ENCODE measurements at places on chromosomes 4 and X.

GRCh38 chrX:111837197-111837596, 38.8 kb upstream of the TRPC5OS start:
- DNase-seq, result no peak

DNA sequence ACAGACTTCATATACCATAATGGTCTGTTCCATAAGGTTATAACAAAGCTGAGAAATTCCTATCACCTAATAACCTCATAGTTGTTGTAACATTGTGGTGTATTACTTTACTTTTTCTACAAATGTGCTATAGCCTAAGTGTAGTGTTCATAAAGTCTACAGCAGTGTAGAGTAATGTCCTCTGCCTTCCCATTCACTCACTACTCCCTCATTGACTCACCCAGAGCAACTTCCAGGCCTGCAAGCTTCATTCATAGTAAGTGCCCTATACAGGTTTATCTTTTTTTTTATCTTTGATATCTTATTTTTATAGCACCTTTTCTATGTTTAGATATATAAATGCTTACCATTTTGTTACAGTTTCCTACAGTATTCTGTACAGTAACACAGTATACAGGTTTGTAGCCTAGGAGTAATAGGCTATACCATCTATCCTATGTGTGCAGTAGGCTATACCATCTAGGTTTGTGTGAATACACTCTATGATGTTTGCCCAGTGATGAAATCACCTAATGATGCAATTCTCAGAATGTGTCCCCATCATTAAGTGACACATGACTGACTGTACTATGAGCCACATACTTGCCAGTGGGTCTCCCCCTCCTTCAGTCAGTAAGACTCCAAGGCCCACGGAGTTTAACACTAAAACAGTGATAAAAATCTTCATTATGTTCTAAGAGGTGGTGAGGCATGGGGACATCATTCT, 299.9 kb downstream of the UNC5C start:
- no peak for DNase-seq

DNA sequence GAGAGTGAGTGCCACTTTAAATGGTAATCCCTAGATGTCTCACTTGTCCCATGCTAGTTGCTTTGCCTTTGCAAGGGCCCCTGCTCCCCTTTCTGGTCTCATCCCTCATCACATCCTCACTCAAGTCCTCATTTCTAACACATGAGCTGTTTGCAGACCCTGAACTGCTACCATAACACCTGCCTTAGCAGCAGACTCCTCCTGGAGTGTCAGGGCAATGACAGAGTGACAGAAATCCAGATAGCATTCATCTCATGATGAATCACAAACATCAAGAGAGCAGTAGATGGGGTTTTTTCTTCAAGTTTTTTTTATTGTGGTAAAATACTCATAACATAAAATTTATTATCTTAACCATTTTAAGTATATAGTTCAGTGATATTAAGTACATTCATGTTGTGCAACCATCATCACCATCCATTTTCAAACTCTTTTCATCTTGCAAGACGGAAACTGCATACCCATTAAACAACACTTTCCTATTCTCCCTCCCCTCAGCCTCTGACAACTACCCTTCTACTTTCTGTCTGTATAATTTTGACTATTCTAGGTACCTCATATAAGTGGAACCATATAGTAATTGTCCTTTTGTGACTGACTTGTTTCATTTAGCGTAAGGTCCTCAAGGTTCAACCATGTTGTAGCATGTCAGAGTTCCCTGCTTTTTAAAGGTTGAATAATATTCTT, 133.2 kb upstream of the RPS6KA3 start:
- no peak for DNase-seq

GRCh38 chrX:99588936-99589335, 821.1 kb downstream of the PCDH19 start:
- no peak for DNase-seq

DNA sequence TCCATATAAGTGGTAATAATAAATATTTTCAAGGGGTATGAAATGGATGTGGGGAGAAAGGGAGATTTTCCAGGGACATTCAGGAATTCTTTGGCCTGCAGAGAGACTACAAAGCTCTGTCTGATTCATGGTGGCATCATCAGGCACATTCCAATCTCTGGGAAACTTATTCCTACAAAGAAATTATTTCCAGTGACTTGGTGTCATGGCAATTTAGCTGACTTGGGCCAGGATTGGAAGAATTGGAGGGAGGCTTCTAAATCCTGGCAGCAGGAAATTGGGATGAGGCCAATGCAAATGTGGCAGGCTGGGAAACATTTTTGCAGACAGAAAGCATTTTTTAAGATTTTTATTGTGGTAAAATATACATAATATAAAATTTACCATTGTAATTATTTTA, 204.6 kb downstream of the RTL9 start:
- DNase-seq, result no peak

DNA sequence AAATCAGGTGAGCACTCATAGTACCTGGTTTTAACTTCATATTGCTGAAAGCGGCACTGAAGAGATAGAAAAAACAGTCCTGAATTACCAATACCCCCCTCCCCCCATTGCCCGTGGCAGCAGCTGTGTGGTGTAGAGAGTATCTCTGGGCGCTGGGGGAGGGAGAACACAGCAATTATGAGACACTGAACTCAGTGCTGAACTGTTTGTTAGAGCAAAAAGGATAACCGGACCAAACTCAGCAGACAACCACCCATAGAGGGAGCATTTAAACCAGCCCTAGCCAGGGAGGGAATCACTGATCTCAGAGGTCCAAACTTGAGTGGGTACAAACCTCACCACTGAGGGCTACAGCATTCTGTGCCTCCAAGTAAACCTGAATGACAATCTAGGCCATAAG, 457.4 kb upstream of the TEX13C start:
- no peak for DNase-seq

DNA sequence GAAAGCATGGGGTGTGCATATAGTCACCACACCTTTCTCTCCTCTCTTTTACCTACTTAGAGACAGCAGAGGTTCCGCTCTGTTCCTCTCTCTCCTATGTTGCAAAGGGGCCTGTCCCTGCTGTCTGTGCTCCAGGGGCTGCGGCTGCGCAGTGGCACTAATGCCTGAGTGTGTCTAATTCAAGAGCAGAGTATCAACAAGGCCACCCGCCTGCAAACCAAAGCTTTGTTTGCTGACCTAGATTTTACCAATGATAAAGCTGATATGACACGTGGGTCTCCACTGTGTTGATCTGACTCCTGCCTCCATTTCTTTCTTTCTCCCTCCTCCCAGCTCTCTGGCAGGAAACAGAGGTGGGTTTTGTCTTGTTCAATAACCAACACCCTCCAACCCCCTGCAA, 74.9 kb downstream of the NSG1 start:
- DNase-seq, result peak; percentile 24

DNA sequence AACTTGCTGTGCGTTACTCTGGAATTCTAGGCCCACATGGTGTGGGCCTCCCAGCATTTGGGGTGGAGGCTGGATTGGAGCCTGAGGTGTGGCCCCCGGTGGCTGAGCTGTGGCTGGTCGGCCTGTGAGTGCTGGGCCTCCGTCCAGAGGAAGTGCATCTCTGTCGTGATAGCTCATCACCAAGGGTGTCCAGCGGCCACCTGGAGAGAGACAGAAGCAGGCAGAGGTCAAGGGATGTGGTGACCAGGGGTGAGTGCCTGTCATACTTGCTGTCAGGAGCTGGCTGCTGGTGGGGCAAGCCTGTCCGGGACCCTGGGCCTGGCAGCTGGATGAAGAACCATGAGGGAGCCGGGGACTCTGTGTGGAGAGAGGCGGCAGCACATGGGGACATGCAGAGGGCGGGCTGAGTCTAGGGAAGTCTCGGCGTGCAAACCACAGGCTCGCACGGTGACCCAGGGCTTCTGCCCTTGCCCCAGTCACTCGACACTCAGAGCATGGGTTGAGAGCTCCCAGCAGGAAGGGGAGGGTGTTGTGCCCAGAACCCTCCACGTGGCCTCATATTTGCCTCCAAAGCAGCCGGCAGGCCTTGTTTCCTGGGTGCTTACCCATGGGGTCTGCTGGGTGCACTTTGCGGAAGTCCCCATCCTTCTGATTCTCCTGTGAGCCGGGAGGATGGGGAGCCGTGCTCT, 6.2 kb downstream of the SORCS2 start:
- no peak for DNase-seq

DNA sequence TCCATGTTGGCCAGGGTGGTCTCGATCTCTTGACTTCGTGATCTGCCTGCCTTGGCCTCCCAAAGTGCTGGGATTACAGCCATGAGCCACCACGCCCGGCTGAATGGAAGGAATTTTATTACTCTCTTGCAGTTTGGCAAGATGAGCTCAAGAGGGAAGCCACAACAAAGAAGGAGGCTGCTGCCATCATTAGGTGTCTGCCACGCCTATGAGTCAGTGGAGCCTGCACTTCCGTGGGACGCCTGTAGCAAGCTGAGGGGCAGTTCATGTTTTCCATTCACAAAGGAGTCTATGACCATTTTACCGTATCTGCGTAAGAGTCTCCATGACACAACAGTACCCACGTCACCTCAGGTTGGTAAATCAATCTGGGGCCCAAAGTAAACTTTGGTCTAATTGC, 51.2 kb upstream of the CHRNA9 start:
- DNase-seq, result peak; percentile 12

- peak; percentile 49 for DNase-seq
Observed at GRCh38 chr4:114558446-114559020, 40.1 kb upstream of the UGT8 start.

DNA sequence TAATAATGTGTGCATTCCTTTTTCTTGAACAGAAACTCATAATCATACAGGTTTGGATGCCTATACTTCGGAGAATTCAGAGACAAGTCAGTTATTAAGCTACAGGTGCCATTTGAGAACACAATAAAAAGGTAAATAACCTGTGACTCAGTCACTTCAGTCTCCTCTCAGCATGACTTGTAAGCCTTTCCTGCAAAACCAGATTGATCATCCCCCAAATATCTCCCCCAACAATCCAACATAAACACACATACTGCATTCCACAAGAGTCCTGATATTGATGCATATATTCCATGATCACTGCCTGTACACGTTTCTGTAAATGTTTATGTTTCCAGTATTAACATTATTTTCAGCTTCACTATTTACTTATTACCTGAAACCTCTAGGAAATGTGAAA, 110.8 kb downstream of the PWWP3B start:
- no peak for DNase-seq

DNA sequence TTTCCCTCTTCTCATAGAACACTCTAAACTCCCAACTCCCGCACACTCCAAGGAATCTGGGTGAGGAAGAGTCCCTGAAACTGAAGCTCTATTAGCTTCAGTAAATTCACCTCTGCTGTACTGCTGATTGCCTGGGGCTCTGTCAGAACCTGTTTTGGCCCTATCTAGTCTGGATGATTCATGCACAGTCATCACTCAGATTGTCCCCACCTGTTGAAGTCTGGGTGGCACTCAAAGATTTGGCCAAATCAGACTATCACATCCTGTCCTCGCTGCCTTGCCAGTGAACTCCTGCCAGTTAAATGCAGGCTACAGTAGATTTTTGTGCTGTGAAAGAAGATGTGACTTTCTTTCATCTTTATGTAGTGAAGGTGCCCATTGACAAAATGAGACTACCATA, 63.5 kb upstream of the EMCN start:
- DNase-seq, result no peak

- DNase-seq, result no peak
Observed at GRCh38 chrX:96432647-96433046, 252.0 kb upstream of the DIAPH2 start.

- no peak for DNase-seq
Observed at GRCh38 chrX:119760026-119760877, 1.9 kb downstream of the SOWAHD start.

- DNase-seq, result no peak
Observed at GRCh38 chr4:122917731-122918130, 4.7 kb downstream of the NUDT6 start.

DNA sequence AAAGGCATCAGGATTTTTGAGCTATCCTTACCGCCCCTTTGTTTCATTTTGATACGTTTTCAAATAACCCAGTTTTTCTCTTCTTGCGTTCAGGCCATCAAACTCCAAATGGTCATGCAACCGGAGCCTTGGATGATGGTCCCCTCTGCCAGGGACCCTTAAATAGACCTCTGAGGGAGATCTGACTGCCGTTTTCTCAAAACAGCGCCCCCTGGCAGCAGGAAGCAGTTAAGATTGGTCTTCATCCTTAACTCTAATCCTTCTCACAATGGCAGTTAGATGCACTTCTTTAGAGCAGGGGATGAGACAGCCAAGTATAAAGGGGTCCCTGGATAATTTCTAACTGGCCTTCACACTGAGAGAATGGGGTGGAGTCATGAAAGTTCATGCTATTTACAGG, 525.0 kb upstream of the SPANXN1 start:
- DNase-seq, result no peak
